ENCODE measurements at places on chromosomes 1 and 21.
A peak's percentile ranks its signal among the peaks of the same experiment; 100 is the strongest.

GRCh38 chr1:175864625-175865024, 121.2 kb upstream of the TNR start:
- no peak for DNase-seq

DNA sequence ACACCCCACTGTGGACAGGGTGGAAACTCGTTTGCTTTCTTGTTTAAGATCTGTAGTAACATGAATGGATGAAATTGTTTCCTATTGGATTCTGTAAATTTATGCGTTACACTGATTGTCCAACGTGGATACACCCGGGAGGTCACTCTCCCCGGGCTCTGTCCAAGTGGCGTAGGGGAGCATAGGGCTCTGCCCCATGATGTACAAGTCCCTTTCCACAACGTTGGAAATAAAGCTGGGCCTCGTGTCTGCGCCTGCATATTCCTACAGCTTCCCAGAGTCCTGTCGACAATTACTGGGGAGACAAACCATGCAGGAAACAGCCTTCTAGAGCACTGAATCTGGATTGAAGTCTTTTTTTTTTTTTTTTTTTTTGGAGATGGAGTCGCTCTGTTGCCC, 1.4 kb downstream of the RCC1 start:
- DNase-seq: no peak

GRCh38 chr1:45840704-45841103, 37.3 kb downstream of the MAST2 start:
- DNase-seq: no peak

DNA sequence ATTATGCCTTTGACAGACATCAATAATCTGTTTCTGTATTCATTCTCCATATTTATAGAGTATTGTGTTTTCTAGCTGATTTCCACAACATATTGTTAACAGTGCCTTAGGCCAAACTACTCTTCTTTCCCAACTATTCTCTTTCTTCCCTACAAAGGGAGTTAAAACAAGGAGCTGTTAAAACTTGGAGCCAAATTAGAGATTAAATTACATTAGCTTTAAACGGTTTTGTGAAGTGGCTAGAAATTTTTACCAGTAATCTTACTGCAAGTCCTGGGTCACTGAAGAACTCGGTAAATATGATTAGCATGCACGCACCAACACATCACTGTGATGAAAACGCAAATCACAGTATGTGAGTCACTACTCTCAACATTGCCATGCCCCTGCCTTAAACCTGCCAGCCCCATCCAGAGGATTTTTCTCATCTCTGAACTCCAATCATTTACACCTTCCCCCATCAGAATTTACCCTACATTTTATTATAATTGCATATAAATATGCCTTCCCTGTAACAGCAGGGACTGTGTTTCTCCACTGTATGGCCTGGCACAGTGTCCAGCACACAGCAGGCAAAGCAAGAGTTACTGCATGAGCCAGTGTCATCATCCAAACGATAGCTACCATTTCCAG, 1.5 kb upstream of the PRDX6 start:
- no peak for DNase-seq

DNA sequence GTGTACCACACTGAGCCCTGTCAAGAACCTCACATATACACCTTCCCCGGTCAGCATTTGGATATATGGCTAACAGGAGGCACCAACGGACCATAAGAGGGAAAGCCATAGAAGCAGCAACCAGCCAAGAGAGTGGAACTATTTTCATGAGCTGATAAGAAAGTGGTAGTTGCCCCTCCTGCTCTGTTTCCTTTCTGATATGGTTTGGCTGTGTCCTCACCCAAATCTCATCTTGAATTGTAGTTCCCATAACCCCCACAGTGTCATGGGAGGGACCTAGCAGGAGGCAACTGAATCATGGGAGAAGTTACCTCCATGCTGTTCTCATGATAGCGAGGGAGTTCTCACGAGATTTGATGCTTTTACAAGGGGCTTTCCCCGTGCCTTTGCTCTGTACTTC, 366.1 kb upstream of the DAB1 start:
- DNase-seq: no peak

DNA sequence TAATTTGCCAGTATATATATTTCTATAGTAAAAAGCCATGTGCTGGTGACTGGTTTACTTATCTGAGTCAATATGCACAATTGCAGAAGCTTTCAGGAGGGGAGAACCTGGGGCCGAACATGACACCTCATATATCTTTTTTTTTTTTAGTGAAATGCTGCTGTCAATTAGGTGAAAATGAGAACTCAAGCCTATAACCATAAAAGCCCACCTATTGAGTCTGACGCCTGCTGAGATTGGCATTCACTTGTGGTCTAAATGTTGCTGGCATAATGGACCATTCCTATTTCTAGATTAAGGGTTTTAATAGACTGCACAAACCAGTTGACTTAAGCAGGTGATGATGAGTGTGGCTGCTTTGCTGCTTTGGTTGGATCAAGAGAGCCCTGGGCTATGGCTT, 10.8 kb downstream of the NTMT2 start:
- no peak for DNase-seq

- DNase-seq: no peak
These were observed 105.4 kb upstream of the HOOK1 start for GRCh38 chr1:59709333-59709732.

DNA sequence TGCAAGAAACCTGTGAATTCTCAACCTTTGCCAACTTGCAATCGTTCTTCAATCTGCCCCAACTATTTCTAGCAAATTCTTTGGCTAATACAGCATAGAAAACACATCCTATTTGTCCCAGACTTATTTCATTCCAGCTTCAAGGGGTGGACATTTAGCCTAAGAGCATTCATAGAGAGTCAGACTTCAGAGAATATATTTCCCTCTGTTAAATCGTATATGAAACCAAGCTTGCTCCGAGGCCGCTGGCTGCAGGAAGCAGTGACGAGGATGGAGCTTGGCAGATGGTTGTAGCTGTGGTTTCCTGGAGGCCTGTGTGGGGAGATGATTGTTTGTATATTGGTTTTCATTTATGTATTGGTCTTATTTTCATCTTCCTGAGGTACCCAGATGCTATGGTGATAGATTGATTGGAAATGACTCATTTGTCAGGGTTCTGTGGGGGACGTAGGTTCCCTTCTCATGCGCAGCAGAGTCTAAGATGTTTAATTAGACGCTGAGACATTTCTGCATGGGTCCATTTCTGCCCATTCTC, 26.1 kb downstream of the MAN1C1 start:
- peak; percentile 57 for DNase-seq

GRCh38 chr1:17563494-17564281, 24.2 kb downstream of the ARHGEF10L start:
- DNase-seq: no peak

- DNase-seq: no peak
These were observed 26.9 kb upstream of the PTGFRN start for GRCh38 chr1:116882866-116883265.

GRCh38 chr1:222310836-222311235, 237.1 kb downstream of the HHIPL2 start:
- DNase-seq: no peak

DNA sequence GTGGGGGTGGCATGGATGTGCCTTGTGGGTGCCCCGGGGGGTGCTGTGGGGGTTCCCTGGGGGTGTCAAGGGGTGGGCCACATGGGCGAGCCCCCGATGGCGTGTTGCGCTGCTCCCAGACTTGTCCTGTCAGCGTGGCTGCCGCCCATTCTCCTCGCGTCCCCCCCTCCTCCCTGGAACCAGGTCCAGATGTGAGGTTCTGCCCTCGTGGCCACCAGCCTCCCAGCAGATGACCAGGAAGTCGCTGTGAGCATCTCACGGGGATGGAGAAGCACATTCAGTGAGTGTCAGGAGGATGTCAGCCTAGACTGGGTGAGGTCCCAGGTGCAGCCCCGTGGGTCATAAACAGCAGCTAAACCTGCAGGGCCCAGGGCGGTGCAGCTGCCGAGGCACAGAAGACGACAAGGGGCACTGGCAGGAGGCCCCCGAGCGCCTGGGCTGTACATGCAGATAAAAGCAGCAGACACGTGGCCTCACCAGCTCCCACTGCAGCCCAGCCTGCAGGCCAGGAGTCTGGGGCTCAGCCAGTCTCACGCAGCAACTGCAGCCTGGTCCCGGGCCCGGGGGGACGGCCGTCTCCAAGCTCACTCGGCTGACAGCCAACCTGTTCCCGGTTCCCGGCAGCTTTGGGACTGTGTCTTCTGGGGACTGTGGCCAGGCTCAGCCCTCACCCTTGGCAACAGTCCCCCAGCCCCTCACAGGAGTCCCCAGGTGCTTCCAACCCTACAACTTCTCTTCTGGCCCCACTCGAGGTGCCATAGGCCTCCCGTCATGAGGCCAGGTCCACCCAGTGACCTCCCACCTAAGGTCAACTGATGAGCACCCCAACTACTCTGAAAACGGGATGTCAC, 17.5 kb upstream of the COL6A2 start:
- no peak for DNase-seq

DNA sequence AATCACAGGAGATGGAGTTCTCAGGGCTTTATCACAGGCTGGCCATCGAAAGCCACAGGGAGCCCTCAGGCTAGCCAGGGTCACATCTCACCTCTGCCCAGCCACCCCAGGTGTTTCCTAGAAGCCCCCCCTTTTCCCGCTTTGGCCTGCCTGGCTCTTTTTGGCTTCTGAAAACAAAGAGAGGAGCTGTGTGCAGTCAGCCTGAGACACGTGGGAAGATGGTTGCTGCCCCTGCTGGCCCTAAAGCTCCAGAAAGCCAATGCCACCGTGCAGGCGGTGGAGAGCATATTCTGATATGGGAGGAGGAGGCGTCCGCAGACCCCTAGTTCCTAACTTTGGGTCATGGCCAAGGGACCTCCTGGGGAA, 18.7 kb upstream of the LBR start:
- no peak for DNase-seq

DNA sequence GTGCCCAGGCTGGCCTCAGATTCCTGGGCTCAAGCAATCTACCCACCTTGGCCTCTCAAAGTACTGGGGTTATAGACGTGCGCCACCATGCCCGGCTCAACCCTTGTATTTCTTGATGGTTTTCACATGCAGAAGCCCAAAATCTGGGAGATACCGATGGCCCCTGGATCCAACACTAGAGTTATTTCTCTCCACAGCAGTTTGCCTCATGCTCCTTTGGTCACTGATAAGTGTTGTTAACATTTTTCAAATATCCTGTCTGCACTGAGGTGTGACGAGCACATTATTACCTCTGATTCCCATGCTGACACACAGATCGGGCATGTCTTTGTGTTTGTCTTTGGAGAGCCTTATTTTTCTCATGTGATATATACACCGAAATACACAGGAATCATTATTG, 107.0 kb downstream of the KIF26B start:
- no peak for DNase-seq

- no peak for DNase-seq
These were observed 88.9 kb downstream of the PIK3R3 start for GRCh38 chr1:46043458-46044017.

All from activated gamma-delta T cell treated with Interleukin-2 at 50 U/mL for 16 hours (primary cell).